ENCODE measurements at places on chromosomes 3 and 15. TPM values are rescaled to one million over a fixed set of nuclear protein-coding genes. Genes with fewer than 3 reads are reported as not detected.

GRCh38 chr3:140428380-140428779, 249.5 kb upstream of the TRIM42 start:
- DNase-seq = no peak

DNA sequence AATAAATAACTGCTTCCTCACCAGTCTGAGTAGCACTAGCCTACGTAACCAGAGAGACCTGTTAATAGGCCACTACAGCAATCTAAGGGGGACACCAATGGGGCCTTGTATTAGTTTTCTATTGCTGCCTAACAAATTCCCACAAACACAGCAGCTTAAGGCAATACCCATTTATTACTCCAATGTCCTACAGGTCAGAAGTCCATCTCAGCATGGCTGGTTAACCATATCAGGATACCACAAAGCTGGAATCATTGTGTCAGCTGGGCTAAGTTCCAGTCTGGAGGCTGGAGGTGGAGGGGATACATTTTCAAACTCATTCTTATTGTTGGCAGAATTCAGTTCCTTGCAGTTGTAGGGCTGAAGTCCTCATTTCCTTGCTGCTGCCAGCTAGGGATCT, 331.9 kb downstream of the ULK4 start:
- no peak for DNase-seq

DNA sequence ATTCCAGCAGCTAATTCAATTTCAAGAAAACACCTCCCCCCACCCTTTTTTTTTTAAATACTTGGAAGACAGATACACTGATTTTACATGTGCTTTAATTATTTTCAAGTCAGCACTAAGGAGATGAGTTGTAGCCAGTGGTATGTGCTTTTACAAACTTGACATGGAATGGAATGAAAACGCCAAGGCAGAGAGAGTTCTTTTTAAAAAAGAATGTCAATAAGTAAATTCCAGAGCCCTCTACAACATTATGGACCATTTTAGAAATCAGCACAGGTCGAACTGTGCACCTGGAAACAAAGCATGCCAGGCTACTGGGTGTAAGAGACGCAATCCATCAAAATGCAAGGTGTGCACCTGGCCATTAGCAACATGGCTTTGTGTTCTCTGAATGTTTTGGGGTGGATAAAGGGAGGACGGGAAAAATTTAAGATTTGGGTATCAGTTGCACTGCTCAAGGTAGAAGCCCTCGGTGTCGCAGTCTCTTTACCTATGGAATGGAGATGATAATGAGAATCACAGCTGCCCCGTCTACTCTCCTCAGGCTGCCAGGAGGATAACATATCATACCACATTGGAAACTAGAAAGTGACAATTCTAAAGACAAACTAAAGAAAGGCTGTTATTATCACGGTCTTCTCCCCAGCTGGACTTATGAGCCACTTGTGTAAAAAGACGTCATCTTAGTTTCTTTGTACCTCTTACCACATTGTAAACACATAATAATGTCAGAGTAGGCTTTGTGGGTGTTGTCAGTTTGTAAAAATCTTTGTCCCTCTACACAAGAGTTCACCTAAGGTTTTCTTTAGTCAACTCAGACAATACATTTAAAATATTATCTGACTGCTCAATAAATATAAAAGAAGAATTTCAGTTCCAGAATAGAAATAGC, 107.4 kb upstream of the PRICKLE2 start:
- DNase-seq = no peak

- DNase-seq = no peak
Measured at GRCh38 chr3:197368821-197369220, 70.4 kb upstream of the DLG1 start.

DNA sequence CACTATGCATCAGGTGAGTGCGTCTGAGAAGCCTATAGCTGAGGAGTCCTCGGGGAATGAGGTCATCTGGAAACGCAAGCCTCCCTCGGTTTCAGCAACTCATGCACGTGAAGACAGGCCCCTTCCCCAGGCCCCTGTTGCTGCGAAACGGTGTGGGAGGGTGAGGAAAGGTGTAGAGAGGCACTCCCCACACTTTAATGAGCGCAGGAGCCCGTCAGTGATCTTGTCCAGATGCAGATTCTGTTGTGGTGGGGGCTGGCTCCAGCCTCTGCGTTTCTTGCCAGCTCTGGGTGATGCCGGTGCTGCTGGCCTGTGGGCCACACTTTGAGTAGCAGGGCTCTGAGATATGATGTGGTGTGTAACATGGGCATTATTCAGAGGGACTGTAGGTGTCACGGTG, 38.6 kb upstream of the LACTB start:
- peak; percentile 47 for DNase-seq

DNA sequence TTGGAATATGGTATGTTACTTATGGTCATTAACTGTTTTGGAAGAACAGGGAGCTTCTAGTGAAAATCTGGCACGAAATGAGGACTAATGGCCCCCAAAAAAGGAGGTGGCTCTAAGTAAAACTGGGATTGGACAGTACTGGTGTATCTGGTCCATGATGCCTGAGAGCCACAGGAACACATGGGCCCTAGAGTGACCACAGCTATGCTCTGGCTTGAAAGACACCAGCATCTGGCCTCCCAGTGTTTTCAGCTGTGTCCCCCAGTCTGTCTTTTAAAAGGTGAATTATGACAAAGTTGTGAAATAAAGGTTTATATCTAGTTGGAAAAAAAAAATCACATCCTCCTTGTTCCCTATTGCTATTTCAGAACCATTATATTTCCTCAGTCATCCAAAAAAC, 64.5 kb downstream of the GSK3B start:
- no peak for DNase-seq

- peak; percentile 32 for DNase-seq
Measured at GRCh38 chr3:64216274-64217147, 8.8 kb downstream of the PRICKLE2 start.

The RBMS3 gene
- total RNA-seq = 7.3 TPM
